ENCODE measurements at places on chromosomes 1 and 21.

DNA sequence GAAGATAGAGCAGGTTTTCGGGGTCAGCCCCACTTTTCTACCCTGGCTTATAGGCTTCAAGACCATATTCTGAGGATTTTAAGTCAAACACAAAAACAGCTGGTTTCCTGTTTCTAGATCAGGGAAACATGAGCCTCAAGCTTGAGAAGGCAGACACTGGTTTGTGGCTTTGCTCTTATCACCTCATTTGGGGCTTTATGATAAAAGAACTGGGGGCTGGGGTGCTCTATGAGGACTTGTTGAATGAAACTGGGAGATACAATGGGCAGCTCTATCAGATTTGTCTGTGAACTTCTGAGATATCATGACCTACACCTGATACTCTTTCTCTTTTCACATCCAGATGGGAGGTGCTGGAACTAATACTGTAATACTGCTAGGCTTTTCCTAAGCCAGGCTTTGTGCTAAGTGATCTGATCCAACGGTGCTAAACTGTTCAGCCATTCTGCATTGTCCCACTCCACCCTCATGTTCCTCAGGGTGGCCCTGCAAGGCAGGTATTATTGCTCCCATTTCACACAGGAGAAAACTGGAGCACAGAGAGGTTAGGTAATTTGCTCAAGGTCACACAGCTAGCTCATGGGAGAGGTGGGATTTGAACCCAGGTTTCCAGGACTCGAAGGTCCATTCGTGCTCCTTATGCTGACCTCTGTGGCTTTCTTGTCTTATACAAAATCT is 6.6 kb downstream of the AJAP1 start:
- DNase-seq, result no peak

GRCh38 chr1:232011961-232012360 is 385.4 kb downstream of the DISC1 start:
- no peak for DNase-seq

- DNase-seq, result no peak
Observed at GRCh38 chr1:212699625-212700222, at the start of gene BATF3. BATF3 (minus strand) TSS chr1:212699840; CDS start chr1:212699762, 78 bp downstream.

GRCh38 chr1:208164609-208165008 is 79.6 kb downstream of the PLXNA2 start:
- no peak for DNase-seq

DNA sequence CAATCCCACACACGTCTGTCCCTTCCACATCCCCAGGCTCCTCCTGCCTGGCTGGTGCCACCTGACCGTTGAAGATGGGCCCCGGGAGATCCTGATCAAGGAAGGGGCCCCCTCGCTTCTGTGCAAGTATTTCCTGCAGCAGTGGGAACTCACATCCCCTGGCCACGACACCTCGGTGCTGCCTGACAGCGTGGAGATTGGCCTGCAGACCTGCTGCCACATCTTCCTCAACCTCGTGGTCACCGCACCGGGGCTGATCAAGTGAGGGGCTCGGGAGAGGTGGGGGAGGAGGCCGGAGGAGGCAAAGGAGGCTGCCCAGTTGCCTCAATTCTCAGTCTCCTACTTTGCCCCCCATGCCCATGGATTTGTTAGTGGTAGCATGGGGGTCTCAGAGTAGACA is 5.6 kb downstream of the NCDN start:
- DNase-seq, result no peak

- no peak for DNase-seq
Observed at GRCh38 chr1:200075938-200076546, 48.5 kb downstream of the NR5A2 start.

DNA sequence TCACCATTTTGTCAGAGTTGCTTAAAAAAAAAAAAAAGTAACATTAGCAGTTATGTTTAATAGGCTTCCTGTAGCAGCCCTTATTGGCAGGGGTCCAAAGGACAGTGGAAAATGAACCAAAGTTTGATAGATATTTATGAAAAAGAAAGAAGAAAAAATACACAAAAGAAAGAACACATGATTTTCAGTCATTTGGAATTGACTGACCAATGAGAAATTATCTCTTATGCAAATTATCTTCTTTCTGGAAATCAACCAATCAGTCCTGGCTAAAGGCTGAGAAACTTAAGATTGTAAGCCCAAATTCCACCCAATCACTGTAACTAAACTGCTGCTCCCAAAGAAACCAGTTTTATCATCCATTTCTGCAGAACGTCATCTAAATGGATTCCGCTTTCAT is 282.4 kb downstream of the TM2D1 start:
- DNase-seq, result no peak

DNA sequence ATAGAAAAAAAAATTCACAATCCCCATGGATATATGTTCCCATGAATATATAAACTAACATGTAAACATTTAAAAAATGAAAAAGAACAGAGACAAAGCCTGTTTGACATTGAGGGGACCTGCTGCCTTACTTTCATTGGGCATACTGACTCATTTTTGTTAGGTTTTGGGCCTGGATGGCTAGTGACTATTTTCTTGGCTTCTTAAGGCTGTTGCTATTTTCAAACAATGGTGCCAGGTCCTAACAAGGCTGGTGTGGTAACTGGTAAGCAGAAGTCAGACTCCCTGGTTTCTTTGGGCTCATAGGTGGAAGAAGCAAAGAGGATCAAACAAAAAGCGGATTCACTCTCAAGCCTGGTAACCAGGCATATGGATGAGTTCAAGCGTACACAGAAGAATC is 51.0 kb downstream of the LAMC2 start:
- DNase-seq, result no peak

DNA sequence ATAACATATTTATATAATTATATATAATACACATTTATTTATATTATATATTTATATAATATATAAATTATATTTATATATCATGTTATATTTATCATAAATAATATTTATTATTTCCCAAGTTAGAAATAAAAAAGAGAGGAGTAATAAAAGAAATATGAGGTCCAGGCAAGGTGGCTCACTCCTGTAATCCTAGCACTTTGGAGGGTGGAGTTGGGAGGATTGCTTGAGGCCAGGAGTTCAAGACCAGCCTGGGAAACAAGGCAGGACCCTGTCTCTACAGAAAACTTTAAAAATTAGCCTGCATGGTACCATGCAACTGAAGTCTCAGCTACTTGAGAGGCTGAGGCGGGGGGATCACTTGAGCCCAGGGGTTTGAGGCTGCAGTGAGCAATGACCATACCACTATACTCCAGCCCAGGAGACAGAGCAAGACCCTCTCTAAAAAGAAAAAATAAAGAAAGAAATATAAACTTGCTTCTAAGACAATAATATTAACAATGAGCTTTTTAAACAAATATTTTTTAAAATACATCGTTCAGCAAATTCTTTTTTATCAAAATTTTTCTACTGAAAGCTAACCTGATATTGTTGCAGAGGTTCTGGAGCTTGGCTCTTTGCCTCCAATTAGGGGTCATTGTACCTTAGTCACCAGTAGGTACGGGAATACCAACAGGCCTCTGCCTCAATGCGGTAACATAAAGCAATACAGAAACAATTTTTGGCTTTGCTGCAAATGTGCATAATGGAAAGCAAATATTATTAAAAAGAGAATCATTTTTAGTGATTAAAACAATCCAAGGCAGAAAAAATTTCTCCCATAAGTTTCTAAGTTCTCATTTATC is 290.0 kb downstream of the SETD4 start:
- no peak for DNase-seq

- no peak for DNase-seq
Observed at GRCh38 chr1:55483523-55483922, 268.4 kb upstream of the USP24 start.

- no peak for DNase-seq
Observed at GRCh38 chr1:229860926-229861325, 206.1 kb upstream of the GALNT2 start.

DNA sequence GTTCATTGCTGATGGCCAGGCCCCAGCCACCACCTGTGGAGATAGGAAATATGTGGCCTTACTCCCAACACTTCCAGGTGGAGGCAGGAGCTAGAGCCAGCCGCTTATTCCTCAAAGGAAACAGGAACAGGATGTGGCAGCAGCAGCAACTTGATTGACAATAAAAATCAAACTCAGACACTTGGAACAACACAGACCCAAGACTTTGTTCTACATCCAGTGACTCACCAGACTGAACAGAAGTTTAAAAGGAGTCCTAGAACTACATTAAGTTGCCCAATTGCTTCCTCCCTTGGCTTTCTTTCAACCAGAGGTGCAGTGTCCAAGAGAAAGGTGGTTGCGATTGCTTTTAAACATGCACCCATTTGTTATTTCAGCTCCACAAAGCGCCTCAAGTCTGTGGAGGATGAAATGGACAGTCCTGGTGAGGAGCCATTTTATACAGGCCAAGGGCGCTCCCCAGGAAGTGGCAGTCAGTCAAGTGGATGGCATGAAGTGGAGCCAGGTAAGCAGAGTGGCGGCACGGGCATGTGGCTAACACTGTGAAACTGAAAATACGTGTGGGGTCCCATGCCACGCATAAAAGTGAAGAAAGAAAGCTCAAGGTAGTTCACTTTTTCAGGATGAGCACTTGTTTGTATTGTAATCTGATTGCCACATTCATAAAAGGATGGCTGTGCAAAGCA is 276.6 kb downstream of the NFIA start:
- no peak for DNase-seq

DNA sequence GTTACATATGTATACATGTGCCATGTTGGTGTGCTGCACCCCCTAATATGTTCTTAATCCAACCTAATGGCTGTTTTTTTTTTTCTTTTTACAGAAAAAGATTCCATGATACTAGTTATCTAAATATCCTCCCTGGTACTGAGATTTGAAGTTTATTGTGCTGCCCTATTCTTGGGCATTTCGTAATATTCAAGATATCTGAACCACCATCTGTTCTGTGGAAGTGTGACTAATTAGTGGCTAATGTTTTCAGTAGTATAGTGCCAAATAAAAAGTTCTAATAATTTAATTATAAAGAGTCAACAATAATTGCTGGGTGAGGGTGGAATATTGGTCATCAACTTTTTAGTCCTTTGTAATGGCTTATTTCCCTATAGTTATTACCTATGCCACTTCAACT is 217.5 kb downstream of the GABPA start:
- DNase-seq, result no peak

DNA sequence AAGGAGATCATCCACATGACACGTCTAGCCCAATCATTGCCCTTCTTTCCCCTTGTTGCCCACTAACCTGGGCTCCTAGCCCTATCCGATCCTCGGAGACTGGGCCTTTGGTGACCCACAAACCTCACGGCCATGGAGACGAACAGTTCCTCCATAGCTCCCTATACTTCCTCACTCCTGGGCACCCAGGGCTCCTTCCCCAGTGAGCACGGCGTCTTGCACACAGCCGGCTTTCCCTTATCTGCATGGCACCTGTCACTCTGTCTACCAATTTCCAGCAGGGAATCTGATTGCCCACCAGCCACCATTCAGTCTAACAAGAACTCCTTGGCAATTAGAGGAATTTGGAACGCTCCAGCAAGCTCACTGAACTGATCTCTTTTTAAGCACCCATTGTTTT is 3.1 kb downstream of the GNG4 start:
- no peak for DNase-seq

- no peak for DNase-seq
Observed at GRCh38 chr1:1889847-1890505, 911 bp downstream of the GNB1 start.

Data from activated CD4-positive, CD25-positive, alpha-beta regulatory T cell treated with anti-CD3 and anti-CD28 coated beads, Interleukin-2, amount 50 U/mL, for 16 hours (primary cell).